Kidney epithelial cell (primary cell): ENCODE measurements at places on chromosomes 13 and 19. TPM values are rescaled to one million over a fixed set of nuclear protein-coding genes. Genes with fewer than 3 reads are reported as not detected.

HPN gene
- total RNA-seq: 1.6 and 2.3 TPM in 2 replicates

AP1M2 gene
- 73.7 and 86.8 TPM in 2 replicates for total RNA-seq

CYP4F2 gene
- not detected in 2 replicates for total RNA-seq

ZNF575 gene
- not detected in 2 replicates for total RNA-seq

MIDN gene
- total RNA-seq: 66.8 and 69.4 TPM in 2 replicates

RAB20 gene
- total RNA-seq: 3.4 and 7.4 TPM in 2 replicates

ZNF723 gene
- total RNA-seq: not detected in 2 replicates

CGB5 gene
- total RNA-seq: 0.89 TPM in 1 of 2 replicates, not detected in the other

CIC gene
- total RNA-seq: 39.4 and 41.7 TPM in 2 replicates

ACP7 gene
- total RNA-seq: 0.33 and 0.82 TPM in 2 replicates

ZNF382 gene
- 3.6 and 13.9 TPM in 2 replicates for total RNA-seq

PTGIR gene
- 0.48 TPM in 1 of 2 replicates, not detected in the other for total RNA-seq

CGB3 gene
- not detected in 2 replicates for total RNA-seq

PIH1D1 gene
- 101 and 108 TPM in 2 replicates for total RNA-seq

DGKH gene
- total RNA-seq: 17.2 and 17.9 TPM in 2 replicates

RNF225 gene
- not detected in 2 replicates for total RNA-seq

AMER2 gene
- 0.04 and 0.27 TPM in 2 replicates for total RNA-seq

C19orf85 gene
- total RNA-seq: not detected in 2 replicates

KCNN4 gene
- total RNA-seq: 8.8 and 10.8 TPM in 2 replicates

ZNF805 gene
- 18.7 and 19.2 TPM in 2 replicates for total RNA-seq
